ENCODE measurements at places on chromosomes 3 and 15. TPM values are rescaled to one million over a fixed set of nuclear protein-coding genes. Genes with fewer than 3 reads are reported as not detected.

Gene SLC15A2
- polyA plus RNA-seq: 0.25 TPM

- DNase-seq: no peak
- peaks cover 2% of the 10 kb centered on the region for H3K4me1 ChIP-seq
- H3K4me3 ChIP-seq: no peak overlapping the region
- H3K27me3 ChIP-seq: no peaks in the 10 kb centered on the region
- no peak overlapping the region for H3K27ac ChIP-seq
Observed at GRCh38 chr3:180926526-180926925, 14.1 kb downstream of the FXR1 start.

GRCh38 chr3:129564981-129565644, 22.1 kb downstream of the H1-8 start:
- H3K27ac ChIP-seq: no peak overlapping the region
- H3K4me1 ChIP-seq: no peaks in the 10 kb centered on the region
- no peaks in the 10 kb centered on the region for H3K36me3 ChIP-seq
- DNase-seq: no peak

DNA sequence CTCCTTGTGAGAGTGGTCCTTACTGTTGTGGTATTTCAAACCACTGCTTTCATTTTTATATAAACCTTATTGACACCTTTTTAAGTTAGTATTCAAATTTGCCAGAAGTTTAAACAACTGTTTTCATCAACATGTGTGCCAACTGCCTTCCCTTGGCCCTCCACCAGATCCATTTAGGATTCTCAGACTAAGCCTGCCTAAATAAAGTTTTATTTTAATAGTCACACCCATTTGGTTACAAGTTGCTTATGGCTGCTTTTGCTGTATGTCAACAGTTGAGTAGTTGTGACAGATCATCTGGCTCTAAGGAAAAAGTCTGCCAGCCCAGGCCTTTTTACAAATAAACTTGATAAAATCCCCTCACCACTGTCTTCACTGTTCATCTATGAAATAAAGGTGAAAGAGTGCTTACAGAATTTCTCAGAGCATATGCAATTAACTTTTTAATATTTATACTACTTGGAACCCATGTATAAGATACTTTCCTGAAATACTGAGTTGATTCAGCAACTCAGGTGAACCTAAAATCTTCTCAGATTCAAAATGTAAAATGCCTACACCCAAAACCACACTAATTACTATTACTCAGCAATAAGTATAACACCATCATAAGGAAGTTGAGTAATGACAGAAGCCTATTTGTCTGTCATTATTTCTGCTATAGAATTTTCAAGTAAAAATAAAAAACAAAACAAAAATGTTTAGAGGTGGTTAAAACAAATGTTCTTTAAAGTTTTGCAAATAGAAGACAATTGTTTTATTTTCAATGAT, 35.1 kb downstream of the PEAK1 start:
- H3K27ac ChIP-seq: no peak overlapping the region
- no peaks in the 10 kb centered on the region for H3K4me1 ChIP-seq
- H3K36me3 ChIP-seq: no peaks in the 10 kb centered on the region
